ENCODE measurements at places on chromosomes 3 and 15.

- DNase-seq, result no peak
These were observed 154.5 kb downstream of the KLF13 start for GRCh38 chr15:31481142-31481541.

GRCh38 chr15:86231864-86232721 lies 152.4 kb downstream of the AGBL1 start:
- no peak for DNase-seq

DNA sequence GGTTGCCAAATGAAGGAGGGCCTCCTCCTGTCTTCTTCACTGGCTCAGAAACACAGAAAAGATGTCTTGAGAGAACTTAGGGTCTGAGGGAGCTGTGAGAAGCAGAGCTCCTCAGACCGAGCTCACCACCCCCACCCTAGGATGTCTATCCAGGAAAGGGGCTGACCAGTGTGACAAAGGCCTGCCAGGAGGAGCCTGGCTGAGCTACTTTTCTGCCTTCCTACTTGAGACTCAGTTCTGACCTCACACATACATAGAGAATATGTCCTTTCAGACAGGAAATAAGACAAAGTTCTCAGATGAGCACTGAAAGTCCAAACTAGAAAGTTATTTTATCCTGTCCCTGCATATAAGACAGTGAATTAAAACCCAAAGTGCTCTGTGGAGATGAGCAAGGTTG lies 54.5 kb downstream of the KIF9 start:
- no peak for DNase-seq

- DNase-seq, result no peak
These were observed 97.9 kb downstream of the RORA start for GRCh38 chr15:61130950-61131942.

GRCh38 chr3:151362751-151363174 lies 21.8 kb downstream of the P2RY12 start:
- no peak for DNase-seq

DNA sequence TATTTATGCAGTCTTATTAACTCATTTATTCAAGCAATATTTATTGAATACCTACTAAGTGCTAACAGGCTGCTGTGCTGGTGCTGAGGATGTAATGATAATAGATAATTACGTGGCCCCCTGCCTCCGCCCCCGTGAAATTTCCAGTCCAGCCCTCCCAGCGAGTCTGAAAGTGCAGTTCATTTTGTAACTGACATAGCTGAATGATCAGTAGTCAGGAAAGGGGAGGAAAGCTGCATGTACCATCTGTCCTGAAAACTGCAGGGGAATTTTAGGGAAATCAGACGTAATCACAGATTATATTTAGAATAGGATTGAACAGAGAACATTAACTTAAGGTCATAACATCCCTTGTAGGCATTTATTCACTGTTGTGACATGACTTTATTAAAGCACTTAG lies 736.8 kb downstream of the MCTP2 start:
- DNase-seq, result no peak

- DNase-seq, result no peak
These were observed 39.8 kb downstream of the CCDC12 start for GRCh38 chr3:46936733-46937250.

DNA sequence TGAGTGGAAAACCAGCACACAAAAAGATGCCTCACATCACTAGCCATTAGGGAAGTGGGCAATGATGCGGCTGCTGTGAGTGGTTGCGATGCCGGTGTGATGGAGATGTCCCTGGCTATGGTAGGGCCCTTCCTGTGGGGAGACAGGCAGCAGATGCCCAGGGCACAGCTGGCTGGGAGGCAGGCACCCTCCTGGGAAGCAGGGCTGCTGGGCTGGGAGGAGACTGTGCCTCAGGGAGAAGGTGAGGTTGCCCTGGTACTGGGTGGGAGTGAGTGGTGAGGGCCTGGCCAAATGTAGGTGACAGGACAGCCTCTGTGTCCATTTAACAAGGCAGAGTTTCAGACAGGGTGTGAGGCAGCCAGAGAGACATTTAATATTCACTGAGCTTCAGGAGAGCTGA lies 335.6 kb downstream of the OCA2 start:
- DNase-seq, result no peak

DNA sequence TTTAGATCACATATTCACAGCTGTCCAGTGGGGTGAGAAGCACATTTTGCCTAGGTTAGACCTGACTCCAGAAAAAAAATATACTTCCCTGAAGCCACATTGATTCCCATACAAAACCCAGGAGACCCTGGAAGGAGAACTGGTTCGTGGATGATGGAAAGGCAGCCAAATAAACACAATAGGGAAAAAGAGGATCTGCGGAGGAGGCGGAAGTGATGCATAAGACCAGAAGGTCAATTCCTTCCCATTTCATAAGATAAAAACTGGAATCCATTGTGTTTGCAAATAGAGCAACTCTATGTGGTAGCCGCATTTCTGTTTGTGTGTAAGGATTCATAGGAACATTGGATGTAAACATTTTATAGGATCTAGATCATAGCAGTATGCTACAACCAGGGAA lies 781.9 kb upstream of the GRM7 start:
- no peak for DNase-seq

- no peak for DNase-seq
These were observed 33.9 kb downstream of the PFN2 start for GRCh38 chr3:149936812-149937230.

- no peak for DNase-seq
These were observed 10.0 kb upstream of the CRTC3 start for GRCh38 chr15:90519688-90520087.

GRCh38 chr3:129560269-129560787 lies 17.4 kb downstream of the H1-8 start:
- DNase-seq, result no peak

GRCh38 chr15:48285329-48286214 lies 45.7 kb upstream of the DUT start:
- no peak for DNase-seq

DNA sequence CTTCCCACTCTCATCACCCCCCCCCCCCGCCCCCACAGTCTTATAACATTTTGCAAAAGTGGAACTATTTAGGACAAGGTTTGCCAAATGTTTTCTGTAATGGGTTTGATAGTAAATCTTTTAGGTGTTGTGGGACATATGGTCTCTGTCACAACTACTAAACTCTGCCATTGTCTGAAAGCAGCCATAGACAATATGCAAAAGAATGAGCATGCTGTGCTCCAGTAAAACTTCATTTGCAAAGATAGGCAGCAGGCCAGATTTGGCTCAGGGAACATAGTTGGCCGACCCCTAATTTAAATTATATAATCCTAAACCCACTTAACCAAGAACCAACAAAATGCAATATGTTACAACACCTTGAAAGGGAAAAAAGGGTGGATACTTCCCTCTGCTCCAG lies 46.4 kb downstream of the TIPARP start:
- DNase-seq, result no peak

GRCh38 chr3:73086071-73086494 lies 24.6 kb downstream of the EBLN2 start:
- no peak for DNase-seq

GRCh38 chr3:114608293-114608692 lies 314.5 kb downstream of the TIGIT start:
- no peak for DNase-seq

- DNase-seq, result no peak
These were observed 275.9 kb downstream of the DOCK3 start for GRCh38 chr3:50950591-50950990.

- no peak for DNase-seq
These were observed 749.8 kb downstream of the NAALADL2 start for GRCh38 chr3:175608911-175609310.

- DNase-seq, result no peak
These were observed 518.9 kb downstream of the NR2F2 start for GRCh38 chr15:96849271-96849900.

- DNase-seq, result no peak
These were observed 65.2 kb downstream of the TPRA1 start for GRCh38 chr3:127525373-127525772.

- no peak for DNase-seq
These were observed 47.5 kb downstream of the ARMC8 start for GRCh38 chr3:138234401-138235179.

- no peak for DNase-seq
These were observed 63.9 kb downstream of the XXYLT1 start for GRCh38 chr3:195207056-195207455.

DNA sequence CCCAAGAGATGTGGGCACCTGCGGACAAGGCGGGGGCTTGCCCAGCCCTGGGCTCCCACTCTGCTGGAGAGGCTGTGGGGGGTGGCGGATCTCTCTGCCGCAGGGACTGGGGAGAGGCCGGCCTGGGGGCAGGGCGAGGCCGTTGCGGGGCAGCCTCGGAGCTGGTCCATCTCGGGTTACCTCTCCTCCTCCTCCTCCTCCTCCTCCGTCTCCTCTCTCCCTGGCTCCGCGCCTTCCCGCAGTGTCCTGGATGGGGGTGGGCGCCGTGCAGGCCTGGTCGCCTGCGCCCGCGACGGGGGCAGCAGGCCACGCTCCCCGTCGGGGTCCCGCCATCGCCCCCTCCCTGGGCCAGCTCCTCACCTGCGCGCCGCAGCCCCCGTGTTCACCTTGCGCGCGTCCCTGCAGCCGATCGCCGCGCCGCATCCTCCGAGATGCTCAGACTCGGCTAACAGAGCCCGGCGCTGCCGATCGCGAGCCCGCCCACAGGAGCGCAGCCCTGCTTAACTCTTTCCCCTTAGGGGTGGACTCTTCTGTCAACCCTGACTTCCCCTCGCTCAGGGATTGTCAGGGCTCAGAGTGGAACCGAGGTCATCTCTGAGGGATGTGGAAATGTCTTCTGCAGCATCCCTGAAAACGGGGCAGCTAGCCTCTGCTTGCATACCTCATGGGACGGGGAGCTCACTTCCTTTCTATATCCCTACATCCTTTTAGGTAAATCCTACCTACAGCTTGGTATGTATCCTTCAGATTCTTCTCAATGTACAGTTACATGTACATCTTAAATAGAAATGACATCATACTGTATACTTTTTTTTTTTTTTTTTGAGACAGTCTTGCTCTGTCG lies at the start of gene PRRT3:
Gene PRRT3 (minus strand): TSS at position 447 of the 844 bp plus-strand sequence. CDS start 2,293 bp downstream, outside the sequence.
- no peak for DNase-seq

GRCh38 chr15:42494998-42495360 lies 455 bp upstream of the SNAP23 start:
- DNase-seq, result no peak

GRCh38 chr3:17949101-17949500 lies 206.7 kb upstream of the TBC1D5 start:
- no peak for DNase-seq

DNA sequence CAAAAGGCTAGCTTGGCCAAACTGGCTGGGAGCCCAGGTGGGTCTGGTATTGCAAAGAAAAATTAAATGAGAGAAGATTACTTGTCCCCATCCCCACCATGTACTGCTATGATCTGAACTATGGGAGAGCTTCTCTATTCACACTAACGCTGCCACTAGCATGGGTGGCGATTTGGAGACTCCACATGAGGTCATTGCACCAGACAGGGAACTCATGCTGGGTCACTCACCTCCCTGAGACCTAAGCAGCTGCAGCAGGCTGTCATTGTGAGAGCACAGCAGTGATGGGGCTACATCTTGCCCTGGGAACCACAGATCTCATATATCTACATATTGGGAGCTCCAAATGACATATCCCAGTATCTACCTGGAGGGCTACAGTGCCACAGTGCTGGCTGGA lies 36.3 kb upstream of the NECTIN3 start:
- no peak for DNase-seq

DNA sequence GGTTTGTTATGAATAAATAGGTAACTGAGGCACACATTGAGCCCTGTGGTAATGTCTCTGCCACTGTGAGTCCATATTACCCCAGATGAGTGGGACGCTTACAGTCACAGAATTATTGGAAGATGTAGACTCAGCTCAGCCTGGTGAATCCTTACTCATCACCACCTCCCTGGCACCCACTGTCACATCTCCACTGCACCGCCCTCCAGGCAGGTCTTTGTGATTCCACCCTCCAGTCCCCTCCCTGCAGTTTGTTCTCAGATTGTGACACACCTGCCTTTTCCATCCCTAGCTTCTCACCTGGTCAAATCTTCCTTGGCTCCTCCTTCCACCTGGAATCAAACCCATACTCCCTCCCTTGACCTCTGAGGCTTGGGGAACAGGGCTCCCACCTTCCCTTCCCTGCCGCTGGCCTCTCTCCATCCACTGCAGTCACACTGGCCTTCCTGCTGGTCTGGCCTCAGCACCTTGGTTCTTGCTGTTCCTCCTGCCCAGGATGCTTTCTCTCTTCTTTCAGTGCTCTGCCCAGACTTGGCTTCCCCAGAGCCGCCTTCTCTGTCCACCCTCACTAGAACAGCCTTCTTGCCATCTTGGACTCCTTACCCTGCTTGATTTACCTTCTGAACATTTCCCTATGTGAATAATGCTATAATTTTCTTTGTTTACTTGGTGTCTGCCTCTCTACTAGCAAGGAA lies 9.4 kb downstream of the SLC6A20 start:
- no peak for DNase-seq

DNA sequence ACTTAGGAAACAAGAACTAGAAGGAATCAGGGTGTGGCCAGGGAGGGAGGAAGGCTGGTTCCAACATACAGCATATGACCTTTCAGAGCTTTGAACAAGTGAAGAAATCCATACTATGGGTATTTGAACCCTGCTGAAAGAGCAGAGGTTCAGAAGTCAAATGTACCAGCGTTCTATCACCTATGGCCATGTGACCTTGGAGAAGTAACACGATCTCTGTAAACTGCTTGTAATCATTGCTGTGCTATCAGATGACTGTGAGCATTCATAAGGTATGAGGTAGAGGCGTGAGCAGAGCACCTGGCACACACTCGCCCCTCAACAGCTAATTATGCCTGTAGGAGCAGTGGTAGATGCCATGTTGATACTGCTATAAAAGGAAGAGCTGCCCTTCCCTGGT lies 55.2 kb downstream of the KLHL6 start:
- no peak for DNase-seq
